OCI-LY7 (cell line): ENCODE measurements at places on chromosomes 7 and 10. TPM values are rescaled to one million over a fixed set of nuclear protein-coding genes. Genes with fewer than 3 reads are reported as not detected.

Gene GDF2
- not detected in 2 replicates for total RNA-seq

Gene CUBN
- 0.15 and 0.25 TPM in 2 replicates for total RNA-seq

- no peak for DNase-seq
Measured at GRCh38 chr10:110304394-110304779, 333 bp downstream of the SMNDC1 start.

DNA sequence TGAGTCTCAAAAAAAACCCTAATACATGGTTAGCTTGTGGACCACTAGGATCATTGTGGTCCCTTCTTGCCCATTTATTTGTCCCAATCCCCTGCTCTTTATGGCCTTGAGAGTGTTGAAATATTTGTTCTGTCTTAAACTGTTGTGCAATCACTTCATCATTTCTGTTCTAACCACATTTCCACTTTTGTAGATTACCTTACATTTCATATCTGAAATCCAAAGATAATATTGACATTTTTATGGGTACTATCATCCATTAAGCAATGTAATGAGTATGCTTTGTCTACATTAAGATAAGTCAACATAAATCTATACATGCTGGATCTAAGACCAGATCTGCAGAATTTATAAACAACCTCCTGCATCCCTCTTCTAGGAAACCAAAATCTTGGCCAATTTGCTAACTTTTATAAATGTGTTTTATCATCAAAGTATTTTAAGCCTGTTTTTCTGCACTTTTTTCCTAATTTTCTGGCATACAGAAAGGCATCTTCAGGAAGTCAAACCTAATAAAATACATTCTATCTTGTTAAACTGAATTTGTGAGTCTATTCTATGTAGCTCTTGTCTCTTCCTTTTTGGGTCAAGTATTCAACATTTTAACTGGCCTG lies 359.4 kb upstream of the CELF2 start:
- no peak for DNase-seq

DNA sequence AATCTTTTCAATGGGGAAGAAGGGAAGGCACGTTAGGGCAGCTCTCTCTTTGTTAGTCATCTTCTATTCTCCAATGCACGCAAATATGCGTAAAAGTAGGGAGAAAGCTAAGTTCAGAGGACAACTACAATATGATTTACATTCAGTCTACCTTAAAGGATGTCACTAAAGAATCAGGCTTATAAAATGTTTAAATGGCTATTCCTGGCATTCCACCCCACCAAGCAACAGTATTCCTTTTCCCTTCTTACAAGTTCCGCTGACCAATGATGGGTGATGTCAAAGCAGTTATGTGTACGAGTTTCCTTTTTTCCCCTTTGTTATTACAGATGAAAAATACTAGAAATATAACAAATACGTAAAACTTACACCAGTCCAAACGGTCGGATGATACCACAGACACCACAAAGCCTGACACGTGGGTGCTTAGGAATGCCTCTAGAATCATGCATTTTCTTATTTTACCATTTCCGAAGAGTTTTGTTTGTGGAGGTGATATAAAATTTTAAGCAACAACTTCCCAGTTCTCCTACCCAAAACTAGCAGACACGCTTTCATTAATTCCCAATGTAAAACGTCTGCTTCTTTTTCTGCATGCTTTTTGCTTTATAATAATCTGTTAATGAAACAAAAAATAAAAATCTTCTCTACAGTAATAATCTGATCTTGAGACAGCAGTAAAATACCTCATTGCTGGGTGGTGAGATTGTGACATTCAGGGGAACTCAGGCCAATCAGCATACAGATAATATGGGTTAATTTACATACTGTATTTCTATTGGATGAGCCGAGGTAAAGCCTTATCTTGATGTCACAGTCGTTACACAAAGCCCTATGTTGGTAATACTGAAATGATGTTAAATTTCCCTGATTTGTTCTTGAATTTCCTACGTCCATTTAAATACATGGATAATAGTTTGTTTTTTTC lies 708 bp upstream of the GPR85 start:
- no peak for DNase-seq

Gene MARVELD1
- 0.13 TPM in 1 of 2 replicates, not detected in the other for total RNA-seq

DNA sequence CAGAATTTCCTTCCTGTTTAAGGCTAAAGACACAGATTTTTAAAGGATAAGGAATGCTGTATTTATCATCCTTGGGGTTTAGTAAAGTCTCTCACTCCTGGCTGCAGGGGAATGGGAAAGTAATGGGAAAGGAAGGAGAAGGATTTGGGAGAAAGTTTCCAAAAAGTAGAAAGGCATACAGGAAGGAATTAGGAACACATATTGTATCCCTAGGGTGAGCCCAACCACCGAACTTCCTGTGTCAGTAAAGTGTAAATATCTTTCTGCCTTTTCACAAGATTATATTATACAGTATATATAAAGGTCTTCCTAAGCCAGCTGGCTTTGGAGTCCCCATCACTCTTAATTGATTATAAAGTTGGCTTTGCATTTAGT lies 12.0 kb upstream of the UBE2D1 start:
- DNase-seq = no peak
